ENCODE measurements at places on chromosomes 1 and 21.

- peak; percentile 84 for DNase-seq
These were observed 685 bp downstream of the UBAP2L start for GRCh38 chr1:154221278-154222001.

GRCh38 chr1:233355841-233356704 is 28.5 kb downstream of the MAP3K21 start:
- DNase-seq = no peak

DNA sequence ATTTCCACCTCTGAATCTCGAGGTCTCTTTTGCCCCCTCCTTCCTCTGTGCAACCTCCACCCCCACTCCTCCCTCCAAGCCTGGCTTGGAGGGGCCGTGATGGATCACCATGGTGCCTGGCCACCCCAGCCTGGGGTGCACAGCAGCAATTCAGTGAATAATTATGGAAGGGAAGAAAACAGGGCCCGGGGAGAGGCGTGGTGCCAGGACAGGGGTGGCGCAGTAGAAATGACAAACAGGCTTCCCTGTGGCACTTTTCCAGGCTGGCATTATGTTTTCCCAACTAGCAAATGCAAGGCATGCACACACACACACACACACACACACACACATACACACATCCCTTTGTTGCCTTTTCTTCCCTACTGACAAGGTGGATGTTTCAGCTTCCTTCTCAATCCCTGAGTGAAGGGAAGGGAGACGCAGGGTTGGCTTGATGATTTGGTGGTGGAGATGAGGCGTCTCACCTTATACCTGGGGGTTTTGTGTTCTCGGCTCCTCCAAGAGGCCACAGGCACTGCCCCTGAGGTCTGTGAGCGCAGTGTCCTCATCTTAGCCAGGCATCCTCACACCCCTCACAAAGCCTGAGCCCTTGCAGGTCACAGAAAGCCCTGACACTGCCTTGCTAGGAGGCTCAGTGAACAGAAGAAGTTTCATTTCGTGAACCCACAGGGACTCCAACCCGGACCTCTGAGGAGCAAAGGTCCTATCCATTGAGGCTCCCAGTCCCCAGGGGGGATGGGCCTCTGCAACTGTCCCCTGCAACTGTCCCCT is 215.8 kb downstream of the MATN1 start:
- DNase-seq = no peak

DNA sequence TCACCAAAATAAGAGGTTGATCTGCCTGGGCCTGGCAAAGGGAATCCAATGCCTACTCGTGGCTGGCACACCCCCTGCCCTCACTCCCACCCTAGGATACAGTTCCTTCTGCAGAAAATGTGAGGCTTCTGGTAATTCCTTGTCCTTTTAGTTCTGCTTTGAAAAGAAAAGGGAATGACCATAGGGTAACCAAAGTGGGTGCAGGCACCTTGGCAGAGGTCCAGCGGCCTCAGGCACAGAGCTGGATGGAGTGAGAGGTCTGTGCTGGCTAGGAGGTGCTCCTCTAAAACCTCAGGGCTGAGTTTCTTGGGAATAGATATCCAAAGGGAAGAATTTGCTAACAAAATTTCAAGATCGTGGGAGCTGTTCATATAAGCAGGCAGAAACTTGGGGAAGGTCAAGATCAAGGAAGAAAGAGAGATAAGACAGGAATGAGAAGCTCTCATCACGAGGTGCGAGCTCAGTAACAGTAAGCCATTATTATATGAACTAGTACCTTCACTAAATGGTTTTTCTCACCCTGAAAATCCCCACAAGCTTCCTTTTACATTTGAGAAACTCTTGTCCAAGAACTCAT is 293.1 kb upstream of the LYPLAL1 start:
- DNase-seq = no peak

DNA sequence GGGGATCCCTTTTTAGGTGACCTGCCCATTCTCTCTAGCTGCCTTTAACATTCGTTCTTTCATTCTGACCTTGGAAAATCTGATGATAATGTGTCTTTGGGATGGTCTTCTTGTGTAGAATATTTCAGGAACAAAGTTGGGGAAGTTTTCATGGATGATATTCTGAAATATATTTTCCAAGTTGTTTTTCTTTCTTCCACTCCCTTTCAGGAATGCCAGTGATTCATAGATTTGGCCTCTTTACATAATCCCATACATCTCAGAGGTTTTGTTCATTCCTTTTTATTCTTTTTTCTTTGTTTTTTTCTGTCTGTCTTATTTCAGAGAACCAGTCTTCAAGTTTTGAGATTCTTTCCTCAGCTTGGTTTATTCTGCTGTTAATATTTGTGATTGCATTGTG is 13.9 kb upstream of the SCMH1 start:
- no peak for DNase-seq

- DNase-seq = peak; percentile 51
These were observed 38.5 kb downstream of the IER5 start for GRCh38 chr1:181126871-181127587.

GRCh38 chr1:7868070-7868780 is 15.4 kb upstream of the UTS2 start:
- DNase-seq = no peak

GRCh38 chr1:73674945-73675561 is 522.9 kb downstream of the LRRIQ3 start:
- DNase-seq = no peak

DNA sequence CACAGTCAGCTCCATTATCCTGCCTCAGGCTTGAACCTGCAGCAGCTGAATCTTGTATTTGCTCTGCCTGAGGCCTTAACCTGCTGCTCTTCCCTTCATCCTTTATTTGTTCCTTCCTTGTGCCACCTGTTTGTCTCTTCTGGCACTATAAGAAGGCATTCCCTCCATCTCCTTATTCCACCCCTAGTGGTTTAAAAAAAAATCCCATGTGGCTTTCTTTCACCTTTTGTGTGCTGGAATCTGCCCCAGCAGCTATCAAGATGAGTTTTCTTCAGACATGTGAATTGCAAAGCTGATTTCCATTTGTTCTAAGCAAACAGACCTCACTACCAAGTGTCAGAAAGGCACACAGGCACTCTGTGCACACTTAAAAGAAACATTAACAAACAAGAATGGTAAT is 294.6 kb downstream of the TTLL7 start:
- DNase-seq = no peak
